ENCODE measurements at places on chromosomes 7 and 10. TPM values are rescaled to one million over a fixed set of nuclear protein-coding genes. Genes with fewer than 3 reads are reported as not detected.

- H3K4me1 ChIP-seq = peaks cover 51% of the 10 kb centered on the region
- no peaks in the 10 kb centered on the region for H3K36me3 ChIP-seq
- no peak overlapping the region for H3K4me3 ChIP-seq
- no peaks in the 10 kb centered on the region for H3K27me3 ChIP-seq
- no peak overlapping the region for H3K27ac ChIP-seq
Observed at GRCh38 chr10:7288060-7288690, 122.7 kb downstream of the SFMBT2 start.

DNA sequence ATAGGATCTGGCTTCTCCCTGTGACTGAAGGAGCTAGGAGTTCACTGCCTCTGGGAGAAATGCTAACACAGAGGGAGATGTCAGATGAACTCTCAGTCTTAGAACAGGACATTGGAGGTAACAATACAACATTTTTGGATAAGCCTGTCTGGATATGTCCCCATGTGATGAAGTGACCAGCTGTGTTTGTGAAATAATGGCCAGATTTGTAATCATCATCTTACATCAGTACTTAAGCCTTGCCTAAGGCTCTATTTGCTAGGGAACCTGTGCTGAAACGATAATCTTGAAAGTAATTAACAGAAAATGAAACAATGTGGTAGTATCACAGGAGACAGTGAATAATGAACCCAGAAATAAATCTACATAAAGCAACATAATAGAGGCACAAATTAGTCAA lies 56.2 kb downstream of the CRPPA start:
- H3K36me3 ChIP-seq = no peaks in the 10 kb centered on the region
- H3K27me3 ChIP-seq = no peaks in the 10 kb centered on the region
- H3K4me1 ChIP-seq = peaks cover 11% of the 10 kb centered on the region
- no peak overlapping the region for H3K27ac ChIP-seq
- no peak for DNase-seq
- no peak overlapping the region for H3K4me3 ChIP-seq

GRCh38 chr7:659306-659847 lies 67.1 kb upstream of the DNAAF5 start:
- H3K4me1 ChIP-seq = no peaks in the 10 kb centered on the region
- no peak overlapping the region for H3K4me3 ChIP-seq
- H3K27ac ChIP-seq = no peak overlapping the region
- no peaks in the 10 kb centered on the region for H3K36me3 ChIP-seq

The DNMBP gene
- total RNA-seq = 4.1 TPM

The CPEB3 gene
- 4.0 TPM for total RNA-seq

Data from natural killer cell treated with Interleukin-12 subunit alpha and Interleukin-12 subunit beta and Interleukin-15 and Interleukin-18, amount 100 ng/mL, for 72 hours (primary cell).